ENCODE measurements at places on chromosomes 3 and 15. TPM values are rescaled to one million over a fixed set of nuclear protein-coding genes. Genes with fewer than 3 reads are reported as not detected.

Gene CSPG5
- not detected for total RNA-seq

- no peak overlapping the region for H3K27ac ChIP-seq
- H3K36me3 ChIP-seq, result no peaks in the 10 kb centered on the region
- H3K27me3 ChIP-seq, result no peaks in the 10 kb centered on the region
- no peaks in the 10 kb centered on the region for H3K4me1 ChIP-seq
- no peak for DNase-seq
These were observed 63.1 kb downstream of the PIK3CB start for GRCh38 chr3:138771585-138771984.

- no peaks in the 10 kb centered on the region for H3K27me3 ChIP-seq
- H3K27ac ChIP-seq, result no peak overlapping the region
- H3K4me3 ChIP-seq, result no peak overlapping the region
These were observed 34.5 kb downstream of the ZBTB11 start for GRCh38 chr3:101642441-101642840.

DNA sequence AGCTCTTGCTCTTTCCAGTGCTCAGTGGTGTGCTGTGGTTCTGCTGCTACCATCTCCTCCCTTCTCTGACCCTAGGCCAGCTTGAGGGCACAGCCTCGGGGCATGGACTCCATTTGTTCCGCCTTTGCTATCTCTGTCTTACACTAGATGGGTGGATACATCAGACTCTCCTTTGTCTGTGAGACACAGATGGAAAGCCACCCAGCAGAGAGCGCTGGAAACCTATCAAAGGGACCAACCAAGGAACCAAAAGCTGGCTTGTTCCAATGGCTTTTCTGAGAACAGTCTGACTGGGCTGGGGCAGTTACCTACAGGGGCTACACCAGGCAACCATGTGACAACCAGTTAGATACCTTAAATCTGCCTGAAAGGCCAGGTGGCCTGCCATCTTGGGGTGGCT, 63.8 kb downstream of the NPTN start:
- no peak for DNase-seq
- no peaks in the 10 kb centered on the region for H3K4me1 ChIP-seq
- H3K4me3 ChIP-seq, result no peak overlapping the region
- no peak overlapping the region for H3K27ac ChIP-seq

DNA sequence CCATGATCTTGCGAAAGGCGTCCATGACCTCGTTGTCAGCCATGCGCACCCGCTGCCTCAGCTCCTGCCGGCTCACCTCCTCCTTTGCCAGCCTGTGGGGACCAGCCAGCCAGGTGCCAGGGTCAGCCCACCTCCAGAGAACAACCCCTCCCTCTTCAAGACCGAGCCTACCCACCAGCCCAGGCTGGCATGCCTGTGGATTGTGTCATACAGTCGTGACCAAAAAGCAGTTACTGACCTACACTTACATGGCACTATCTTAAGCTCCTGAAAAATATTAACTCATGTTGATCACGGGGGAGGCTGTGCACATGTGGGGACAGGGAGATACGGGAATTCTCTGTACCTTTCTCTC, 10.7 kb upstream of the CAMK1 start:
- no peak for DNase-seq
- H3K36me3 ChIP-seq, result no peaks in the 10 kb centered on the region
- H3K27ac ChIP-seq, result no peak overlapping the region
- H3K27me3 ChIP-seq, result no peaks in the 10 kb centered on the region
- no peaks in the 10 kb centered on the region for H3K4me1 ChIP-seq

DNA sequence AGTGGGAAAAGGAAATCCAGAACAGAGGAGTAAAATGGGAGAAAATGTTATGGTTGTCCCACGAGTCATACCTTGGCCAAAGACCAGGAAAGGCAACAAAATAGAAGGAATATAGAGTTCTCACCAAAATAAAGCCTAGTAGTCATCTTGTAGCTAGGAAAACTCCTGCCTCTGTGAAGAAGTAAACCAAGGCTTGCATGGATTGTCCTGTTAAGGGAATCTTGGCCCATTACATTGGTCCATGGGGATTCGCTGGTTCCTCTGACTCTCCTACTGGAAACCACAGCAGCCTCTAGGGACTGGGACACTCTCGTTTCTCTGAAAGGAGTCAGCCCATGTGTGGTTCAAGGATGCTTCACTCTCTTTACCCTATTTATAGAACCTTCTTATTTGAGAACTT, 62.9 kb upstream of the FNDC3B start:
- H3K4me1 ChIP-seq, result peaks cover 4% of the 10 kb centered on the region
- H3K4me3 ChIP-seq, result no peak overlapping the region
- no peak for DNase-seq
- H3K27ac ChIP-seq, result no peak overlapping the region
- H3K27me3 ChIP-seq, result no peaks in the 10 kb centered on the region
